ENCODE measurements at places on chromosomes 1 and 21. TPM values are rescaled to one million over a fixed set of nuclear protein-coding genes. Genes with fewer than 3 reads are reported as not detected.

Gene CPLANE2
- total RNA-seq: 11.1 TPM

DNA sequence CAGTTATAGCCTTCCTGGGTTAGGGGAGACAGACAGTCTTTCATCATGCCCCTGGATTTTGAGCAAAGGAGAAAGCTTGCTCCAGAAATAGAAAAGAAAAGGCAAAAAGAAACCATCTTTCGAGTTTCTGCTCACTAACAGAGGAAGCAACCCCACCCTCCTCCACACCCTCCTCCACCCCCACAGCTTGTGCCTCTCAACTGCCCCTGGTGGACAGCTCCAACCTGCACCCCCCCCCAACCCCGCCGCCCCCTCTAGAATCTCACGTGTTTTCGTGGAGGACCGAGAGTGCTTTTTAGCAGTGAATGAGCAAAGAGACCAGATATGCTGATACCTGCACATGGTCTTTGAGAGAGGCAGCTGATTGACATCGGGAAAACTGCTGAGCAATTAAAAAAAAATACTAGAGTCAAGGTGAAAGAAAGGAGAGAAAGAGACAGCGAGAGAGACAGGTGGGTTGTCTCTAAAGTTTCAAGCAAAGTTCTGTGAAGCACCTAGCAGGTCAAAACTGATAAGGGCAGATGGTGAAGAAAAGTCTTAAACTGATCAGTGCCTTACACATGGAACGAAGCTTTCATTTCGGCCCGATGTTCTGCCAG lies 358.3 kb downstream of the KIF26B start:
- no peak for DNase-seq

- DNase-seq: no peak
Measured at GRCh38 chr21:38404177-38404576, 94.1 kb downstream of the ERG start.

- DNase-seq: no peak
Measured at GRCh38 chr1:91806769-91807700, 78.9 kb downstream of the TGFBR3 start.

DNA sequence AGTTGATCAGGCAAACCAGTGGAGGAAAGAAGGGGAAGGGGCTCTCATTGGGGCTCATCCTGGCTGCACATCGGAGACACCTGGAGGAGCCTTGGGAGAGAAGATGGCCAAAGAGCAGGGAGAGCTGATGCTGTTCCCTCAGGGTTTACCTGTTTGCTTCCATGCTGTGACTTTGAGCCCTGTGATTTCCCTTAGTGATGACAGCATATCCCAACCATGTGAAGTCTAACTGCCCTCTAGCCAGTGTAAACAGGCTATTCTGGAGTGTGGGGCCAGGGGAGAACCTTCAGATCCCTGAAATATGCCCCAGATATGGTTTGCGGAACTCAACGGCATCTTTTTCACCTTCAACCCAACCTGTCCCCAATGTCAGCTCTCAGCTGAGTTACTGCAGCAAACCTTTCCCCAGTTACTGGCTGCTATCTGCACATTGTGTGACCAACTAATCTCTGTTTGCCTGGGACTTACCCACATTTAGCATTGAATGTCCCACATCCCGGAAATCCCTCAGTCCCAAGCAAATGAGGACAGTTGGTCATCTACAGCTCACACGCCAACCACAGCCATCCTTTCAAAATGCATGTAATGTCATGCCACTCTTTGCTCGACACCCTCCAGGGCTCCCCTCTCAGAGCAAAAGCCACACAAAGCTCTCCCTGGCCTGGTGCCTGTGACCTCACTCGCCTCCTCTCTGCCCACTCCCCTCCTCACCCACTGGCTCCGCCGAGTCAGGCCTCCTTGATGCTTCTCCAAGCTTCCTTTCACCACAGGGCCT lies 242.3 kb downstream of the KCNJ6 start:
- DNase-seq: no peak

DNA sequence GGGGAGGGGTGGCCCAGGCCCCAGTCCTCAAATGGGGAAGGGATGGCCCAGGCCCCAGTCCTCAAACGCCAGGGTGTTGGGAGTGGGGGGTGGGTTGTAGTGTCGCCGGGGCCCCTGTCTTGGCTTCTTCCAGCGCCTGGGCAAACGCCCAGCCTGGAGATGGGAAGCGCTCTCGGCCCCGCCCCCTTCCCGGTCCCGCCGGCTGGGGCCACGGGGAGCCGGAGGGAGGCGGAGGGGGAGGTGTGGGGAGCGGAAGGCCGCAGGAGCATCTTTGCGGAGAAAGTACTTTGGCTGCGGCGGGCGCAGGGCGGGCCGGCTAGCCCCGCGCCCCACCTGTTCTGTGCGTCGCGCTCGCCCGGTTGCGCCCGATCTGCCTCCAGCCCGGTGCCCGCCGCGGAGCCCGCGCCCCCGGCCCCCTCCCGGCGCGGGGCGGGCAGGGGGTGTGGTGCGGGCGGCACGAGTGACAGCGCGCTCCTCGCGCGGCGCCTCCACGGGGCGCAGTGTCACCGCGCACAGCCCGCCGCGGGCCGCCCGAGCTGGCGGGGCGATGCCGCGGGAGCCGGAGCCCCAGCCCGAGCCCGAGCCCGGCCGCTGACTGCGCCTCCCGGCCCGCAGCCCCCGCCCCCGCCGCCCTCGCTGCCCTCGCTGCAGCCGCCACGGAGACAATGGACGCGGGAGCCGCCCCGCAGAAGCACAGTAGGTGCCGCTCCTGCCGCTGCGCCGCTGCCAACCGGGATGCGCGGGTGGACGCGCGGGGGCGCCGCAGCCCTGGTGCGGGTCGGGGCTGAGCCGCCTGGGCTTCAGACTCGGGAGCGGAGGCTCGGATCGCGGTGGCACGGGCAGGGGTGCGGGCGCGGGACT lies 31.1 kb upstream of the PEX10 start:
- peak; percentile 38 for DNase-seq

DNA sequence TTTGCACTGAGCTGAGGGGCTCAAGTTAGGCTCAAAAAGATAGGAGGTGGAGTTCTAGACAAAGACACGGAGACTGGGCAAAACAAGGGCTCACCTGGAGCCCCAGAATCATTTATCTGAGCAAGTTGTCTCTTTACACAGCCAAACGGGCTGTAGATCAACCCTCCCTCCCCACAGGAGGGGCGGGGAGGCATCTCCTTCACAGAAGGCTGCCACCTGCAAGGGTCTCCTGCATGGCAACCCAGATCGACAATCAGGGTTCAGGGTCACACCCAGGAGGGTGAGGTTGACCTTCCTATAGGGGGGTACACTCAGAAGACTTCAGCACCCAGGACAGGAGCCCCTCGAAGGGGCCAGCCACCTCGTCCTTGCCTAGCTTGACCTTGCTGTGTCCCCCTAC lies 84.0 kb downstream of the CD247 start:
- DNase-seq: no peak

- DNase-seq: no peak
Measured at GRCh38 chr21:46636550-46637285, 1.2 kb downstream of the PRMT2 start.

DNA sequence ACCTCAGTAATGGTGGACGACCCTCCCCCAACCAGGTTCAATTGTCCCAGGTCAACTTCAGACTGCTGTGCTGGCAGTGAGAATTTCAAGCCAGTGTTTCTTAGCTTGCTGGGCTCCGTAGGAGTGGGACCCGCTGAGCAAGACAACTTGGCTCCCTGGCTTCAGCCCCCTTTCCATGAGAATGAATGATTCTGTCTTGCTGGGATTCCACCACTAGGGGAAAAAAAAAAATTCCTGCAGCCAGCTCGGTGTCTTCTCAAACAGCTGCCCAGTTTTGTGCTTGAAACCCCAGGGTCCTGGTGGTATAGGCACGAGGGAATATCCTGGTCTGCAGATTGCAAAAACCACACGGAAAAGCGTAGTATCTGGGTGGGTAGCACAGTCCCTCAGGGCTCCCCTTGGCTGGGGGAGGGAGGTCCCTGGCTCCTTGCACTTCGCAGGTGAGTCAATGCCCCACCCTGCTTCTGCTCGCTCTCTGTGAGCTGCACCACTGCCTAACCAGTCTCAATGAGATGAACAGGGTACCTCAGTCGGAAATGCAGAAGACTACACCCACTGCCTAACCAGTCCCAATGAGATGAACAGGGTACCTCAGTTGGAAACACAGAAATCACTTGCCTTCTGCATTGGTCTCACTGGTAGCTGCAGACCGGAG lies 41.5 kb downstream of the GBP6 start:
- DNase-seq: no peak

- no peak for DNase-seq
Measured at GRCh38 chr1:162094723-162095122, 25.2 kb downstream of the NOS1AP start.
